Stimulated activated CD4-positive, alpha-beta T cell treated with anti-CD3 and anti-CD28 coated beads, Interleukin-12 subunit alpha, Interleukin-12 subunit beta, amount 100 ng/mL, for 24 hours (primary cell): ENCODE measurements at places on chromosomes 12 and 14.
A peak's percentile ranks its signal among the peaks of the same experiment; 100 is the strongest.

- DNase-seq, result no peak
Measured at GRCh38 chr12:124562796-124563181, 4.6 kb downstream of the NCOR2 start.

- no peak for DNase-seq
Measured at GRCh38 chr14:100291305-100292075, 14.8 kb downstream of the SLC25A29 start.

- DNase-seq, result no peak
Measured at GRCh38 chr12:106428384-106428783, 70.8 kb downstream of the POLR3B start.

GRCh38 chr12:57694459-57695019, 607 bp downstream of the OS9 start:
- peak; percentile 7 for DNase-seq

- no peak for DNase-seq
Measured at GRCh38 chr12:54437697-54438096, 18.6 kb upstream of the ITGA5 start.
